Stimulated activated CD8-positive, alpha-beta memory T cell treated with anti-CD3 and anti-CD28 coated beads, Interleukin-12 subunit alpha, Interleukin-12 subunit beta, amount 100 ng/mL, for 4 hours (primary cell): ENCODE measurements at places on chromosomes 16 and 17.

GRCh38 chr17:3955673-3955988 is 8.6 kb downstream of the ATP2A3 start:
- DNase-seq, result no peak

GRCh38 chr16:69564845-69565670 is 708 bp upstream of the NFAT5 start:
- DNase-seq, result no peak

- DNase-seq, result no peak
Measured at GRCh38 chr16:4386951-4387565, 15.4 kb downstream of the VASN start.

- no peak for DNase-seq
Measured at GRCh38 chr17:79840269-79840988, 1.2 kb upstream of the CBX4 start.

DNA sequence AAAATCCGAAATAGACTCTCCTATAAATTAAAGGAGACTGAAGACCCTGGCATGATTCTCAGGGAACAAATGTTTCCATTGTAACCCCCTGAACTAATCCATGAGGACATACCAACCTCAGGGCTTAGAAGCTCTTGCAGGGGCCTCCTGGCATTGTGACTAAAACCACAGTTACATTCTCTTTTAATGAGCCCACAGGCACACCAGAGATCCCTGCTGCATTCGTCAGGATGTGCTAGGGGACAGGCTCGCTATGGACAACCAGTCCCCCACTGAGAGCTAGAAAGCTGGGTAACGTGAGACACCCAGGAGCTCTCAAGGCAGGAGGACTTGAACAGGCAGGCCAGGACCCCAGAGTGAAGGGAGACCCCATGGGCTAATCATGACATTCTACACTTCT is 140.6 kb upstream of the TNRC6C start:
- DNase-seq, result no peak

DNA sequence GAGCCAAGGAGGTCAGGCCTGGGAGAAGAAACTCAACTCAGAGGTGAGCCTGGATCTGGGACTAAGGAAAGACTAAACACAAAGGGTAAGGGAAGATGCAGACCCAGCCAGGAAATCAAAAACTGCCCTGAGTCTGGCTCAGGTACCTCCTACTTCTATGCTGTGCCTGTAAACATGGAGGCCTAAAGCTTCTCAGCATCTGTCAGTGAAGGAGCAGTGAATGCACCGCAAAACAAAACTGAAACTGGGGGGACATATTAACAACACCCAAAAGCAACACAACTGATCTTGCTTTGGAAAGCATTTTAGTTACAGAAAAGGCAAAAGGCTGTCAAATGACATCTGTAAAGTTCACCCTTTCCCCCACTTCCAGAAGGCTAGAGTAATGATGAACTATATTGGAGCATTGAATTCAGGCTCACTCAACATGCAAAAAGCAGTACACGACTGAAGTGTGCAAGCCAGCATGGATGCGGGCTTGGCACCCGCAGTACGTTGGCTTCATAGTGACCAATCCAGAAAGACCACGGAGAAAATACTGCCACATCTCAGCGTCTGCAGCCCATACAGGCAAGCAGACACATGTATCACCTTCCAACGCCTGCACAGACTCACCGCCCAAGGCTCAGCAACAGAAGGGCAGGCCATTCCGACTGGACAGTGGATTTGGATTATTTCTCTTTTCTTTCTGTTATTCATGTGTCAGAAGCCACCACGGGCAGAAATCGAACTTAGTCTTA is 3.8 kb downstream of the TBC1D16 start:
- DNase-seq, result no peak

GRCh38 chr16:84518804-84519341 is 14.4 kb upstream of the MEAK7 start:
- DNase-seq, result peak; percentile 27

GRCh38 chr16:54118846-54119245 is 167.7 kb downstream of the IRX3 start:
- DNase-seq, result no peak

GRCh38 chr17:50262001-50262794 is 12.1 kb upstream of the TMEM92 start:
- DNase-seq, result no peak

GRCh38 chr17:27456681-27457359 is 572 bp downstream of the KSR1 start:
- DNase-seq, result no peak

DNA sequence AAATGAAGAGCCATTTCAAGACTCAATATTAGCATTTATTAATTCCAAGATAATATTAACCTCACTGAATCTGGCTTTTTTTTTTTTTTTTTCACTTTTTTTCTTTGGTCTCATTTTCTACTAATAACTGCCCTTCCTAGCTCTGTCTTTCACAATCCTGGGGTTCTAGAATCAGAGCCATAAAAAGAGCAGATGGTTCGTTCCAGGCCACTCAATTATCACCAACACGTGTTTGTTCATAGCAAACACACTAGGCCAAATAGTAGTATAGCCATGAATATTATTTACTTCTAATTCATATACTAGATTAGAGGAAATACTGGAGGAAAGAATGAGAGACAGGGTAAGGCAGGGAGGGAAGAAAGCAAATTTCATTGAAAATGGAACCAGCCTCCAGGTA is 39.8 kb downstream of the TEX2 start:
- no peak for DNase-seq

GRCh38 chr17:81002409-81003361 is 11.0 kb downstream of the CHMP6 start:
- DNase-seq, result no peak

DNA sequence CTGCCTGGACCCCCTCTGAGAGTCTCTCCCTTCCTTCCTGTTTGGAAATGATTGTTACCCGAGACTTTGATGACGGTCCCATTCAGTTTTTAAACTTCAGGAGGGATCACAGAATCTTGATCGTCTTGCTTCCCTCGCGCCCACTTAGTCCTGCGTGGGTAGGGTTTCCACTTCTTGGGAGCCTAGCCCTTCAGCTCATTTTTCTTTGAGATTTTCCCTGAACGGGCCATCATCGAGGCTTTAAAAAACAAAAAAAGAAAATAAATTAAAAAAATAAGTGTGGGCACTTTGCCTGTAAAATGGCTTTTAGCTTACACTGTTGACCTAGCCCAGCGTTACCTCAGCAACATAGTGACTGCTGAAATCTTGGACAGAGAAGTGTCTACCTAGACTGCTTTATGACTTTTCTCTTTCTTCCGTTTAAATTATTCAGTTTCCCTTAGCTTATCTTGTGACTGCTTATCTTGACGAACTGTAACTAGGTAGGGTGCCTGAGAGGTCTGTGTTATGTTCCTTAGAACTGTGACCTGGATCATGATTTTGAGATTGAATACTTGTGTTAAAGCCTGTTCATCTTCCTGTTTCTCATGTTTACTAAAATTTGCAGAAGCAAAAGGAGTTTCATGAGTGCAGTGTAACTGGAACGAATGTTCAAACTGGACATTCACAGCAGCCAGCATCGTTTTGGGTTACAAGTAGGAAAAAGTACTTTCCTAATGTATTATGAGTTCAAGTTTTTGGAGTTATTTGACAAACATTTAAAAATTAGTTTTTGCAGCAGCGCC is 874 bp downstream of the WWP2 start:
- no peak for DNase-seq

DNA sequence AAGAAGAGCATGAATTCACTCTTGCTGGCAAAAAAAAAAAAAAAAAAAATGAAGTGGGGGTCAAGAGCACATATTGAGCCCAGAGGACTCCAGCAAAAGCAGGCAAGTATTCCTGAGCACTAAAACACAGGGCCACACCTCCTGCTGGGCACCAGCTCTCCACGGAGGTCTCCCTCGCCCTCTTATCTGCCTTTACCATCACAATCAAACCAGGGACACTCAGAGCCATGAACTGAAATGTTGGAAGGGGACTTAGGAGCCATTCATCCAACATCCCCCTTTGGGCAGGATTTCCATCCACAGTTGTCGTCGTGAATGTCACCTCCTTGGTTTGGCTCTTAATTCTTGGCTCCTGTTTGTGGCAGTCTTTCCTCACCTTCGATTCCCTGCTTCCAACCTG is 89.8 kb upstream of the GNAO1 start:
- DNase-seq, result no peak

DNA sequence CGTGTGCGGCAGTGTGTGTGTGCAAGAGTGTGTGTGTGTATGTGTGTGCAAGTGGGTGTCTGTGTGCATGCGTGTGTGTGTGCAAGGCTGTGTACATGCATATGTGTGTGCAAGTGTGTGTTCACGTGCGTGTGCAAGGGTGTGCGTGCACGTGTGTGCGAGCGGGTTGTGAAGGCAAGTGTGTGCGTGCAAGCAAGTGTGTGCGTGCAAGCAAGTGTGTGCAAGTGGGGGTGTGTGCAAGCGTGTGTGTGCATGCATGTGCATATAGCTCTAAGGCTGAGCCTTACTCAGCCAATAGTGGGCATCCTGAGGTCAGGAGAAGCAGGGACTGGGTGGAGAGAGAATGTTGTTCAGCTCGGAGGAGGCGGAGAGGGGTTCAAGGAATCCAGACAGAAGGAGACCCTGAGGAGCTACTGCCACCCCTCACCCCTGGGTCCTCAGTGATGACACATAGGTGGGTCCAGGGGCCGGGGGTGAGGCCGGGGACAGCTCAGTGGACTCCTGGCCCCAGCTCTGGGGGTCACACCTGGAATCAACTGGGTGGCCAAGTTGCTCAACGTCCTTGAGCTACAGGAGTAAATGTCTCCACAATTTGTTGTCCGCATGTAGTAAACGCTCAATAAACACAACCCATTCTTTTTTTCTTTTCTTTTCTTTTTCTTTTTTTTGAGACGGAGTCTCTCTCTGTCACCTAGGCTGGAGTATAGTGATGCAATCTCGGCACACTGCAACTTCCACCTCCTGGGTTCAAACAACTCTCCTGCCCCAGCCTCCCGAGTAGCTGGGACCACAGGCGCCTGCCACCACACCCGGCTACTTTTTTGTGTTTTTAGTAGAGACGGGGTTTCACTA is 1.8 kb downstream of the PRR29 start:
- DNase-seq, result no peak

- no peak for DNase-seq
Measured at GRCh38 chr17:17701658-17702057, 20.4 kb downstream of the RAI1 start.

DNA sequence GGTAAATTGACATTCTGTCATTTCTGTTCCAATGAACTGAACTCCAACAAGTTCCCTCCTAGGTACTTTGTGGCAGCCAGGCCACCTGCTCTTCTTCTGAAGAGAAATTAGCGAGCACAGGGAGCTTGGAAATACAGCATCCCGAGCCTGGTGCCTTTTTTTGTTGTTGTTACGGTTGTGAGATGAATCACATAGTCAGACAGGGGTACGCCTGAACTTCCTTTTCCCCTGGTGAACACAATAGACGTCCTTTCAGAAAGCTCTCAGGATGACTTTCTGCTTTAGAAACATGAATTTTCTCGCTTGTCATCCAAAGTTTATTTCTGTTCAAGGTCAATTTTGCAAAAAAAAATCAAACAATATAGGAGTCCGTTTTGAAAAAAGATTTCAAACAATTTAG is 53.9 kb upstream of the XYLT1 start:
- DNase-seq, result no peak

DNA sequence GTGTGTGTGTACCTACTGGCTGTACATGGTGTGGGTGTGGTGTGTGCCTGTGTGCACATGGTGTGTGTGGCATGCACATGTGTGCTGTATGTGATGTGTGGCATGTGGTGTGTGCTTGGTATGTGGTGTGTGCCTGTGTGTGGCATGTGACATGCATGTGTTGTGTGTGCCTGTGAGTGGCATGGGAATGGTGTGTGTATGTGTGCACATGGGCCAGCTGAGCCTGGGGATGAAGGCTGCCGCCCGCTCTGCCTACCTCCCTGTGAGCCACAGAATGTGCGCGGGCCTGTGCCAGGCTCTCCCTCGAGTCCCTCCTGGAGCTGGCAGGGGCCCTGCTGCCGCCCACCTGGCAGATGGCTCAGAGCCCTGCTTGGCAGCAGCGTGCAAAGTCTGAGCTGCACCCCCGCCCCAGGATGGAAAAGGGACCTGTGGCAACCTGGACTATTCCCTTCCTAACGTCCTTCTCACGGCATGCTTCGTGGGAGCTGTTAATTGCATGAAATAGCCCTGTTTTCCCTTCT is 9.3 kb downstream of the PRSS27 start:
- DNase-seq, result no peak

DNA sequence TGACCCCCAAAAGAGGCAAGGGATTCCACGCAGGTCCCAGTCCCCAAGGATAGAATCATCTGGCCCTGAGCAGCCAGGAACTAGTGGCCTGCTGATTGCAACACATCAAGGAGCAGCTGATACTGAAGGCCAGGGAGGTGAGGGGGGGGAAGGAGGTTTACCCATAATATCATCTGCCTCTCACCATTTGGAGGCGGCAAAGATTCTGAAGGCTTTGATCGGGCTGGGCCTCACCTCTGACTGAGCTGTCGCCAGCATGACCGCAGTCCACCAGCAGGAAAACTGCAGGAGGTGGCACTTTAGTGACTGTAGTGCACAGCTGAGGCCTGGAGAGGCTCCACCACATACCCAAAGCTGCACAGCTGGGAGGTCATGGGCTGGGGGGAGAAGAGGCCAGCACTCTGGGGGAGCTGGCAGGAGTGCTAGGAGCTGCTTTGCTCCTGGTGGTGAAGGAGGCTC is 20.5 kb upstream of the ITGA3 start:
- no peak for DNase-seq

GRCh38 chr16:20323591-20324117 is 3.7 kb downstream of the GP2 start:
- no peak for DNase-seq

DNA sequence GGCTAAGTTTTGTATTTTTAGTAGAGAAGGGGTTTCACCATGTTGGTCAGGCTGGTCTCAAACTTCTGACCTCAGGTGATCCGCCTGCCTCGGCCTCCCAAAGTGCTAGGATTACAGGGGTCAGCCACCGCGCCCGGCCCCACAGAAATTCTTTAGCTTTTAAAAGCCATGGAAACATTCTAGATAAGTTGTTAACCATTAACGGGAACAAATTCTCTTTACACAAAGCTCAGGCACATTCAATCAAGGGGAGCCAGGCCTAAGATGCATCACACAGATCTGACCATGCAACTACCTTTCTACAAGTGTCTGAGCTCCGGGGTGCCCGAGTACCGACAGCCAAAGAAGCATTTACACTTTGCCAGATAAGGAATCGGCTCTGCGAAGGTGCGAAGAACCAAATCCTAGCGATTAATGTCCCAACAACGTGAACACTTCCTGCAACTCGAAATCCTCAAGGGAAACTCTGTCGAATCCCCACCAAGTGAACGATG is 1.0 kb downstream of the EMC8 start:
- DNase-seq, result no peak

- DNase-seq, result no peak
Measured at GRCh38 chr17:896454-896853, 83.1 kb downstream of the NXN start.
